ENCODE measurements at places on chromosomes 12 and 14.

DNA sequence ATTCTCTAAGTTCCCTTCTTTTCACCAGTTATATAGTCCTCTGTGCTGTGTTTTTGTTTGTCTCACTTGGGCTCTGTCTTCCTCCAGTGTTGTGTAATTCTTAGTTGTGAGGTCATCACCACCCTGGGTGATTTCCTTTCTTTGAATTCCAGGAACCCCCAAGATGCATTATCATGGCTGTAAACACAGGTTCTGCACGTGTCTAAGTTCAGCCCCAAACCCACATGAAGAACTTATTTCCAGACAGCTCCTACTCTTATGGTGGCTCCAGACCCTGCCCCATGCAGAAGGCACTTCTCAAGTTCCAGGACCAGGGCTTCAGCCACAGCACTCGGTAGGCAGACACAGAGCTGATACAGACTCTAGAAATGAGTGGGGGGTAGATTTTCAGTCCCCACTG lies 560.5 kb downstream of the BCL11B start:
- no peak for DNase-seq

GRCh38 chr14:33457617-33458016 lies 493.3 kb downstream of the EGLN3 start:
- DNase-seq: no peak

DNA sequence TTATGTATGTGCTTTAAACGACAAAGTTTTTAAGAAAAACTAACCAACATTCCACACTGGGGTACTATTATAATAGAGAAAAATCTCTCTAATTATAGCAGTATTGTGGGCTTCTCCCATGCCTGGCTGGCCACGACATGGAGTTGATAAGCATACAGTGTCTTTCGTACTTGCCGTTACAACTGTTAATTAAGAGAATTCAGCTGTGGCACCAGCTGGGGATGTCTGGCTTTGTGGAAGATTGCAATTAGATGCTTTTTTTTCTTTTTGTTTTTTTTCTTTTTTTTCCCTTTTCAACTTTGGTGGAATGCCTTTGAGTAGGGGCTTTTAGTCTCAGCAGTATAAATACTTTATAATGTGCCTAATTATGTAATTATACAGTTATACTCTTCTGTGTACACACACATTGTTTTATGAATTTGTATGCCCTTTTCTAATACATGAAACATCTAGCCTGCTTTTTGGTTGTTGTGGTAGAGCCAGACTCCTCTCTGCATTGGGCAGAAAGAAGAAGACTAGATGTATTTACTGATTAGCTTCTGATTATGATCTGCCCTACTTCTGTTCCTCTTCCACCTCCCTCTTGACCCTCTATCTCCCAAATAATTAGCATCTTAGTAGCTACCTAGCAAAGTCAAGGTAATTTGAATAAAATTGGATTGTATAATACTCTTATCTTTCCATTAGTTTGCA lies 76.4 kb downstream of the SUSD6 start:
- DNase-seq: no peak

DNA sequence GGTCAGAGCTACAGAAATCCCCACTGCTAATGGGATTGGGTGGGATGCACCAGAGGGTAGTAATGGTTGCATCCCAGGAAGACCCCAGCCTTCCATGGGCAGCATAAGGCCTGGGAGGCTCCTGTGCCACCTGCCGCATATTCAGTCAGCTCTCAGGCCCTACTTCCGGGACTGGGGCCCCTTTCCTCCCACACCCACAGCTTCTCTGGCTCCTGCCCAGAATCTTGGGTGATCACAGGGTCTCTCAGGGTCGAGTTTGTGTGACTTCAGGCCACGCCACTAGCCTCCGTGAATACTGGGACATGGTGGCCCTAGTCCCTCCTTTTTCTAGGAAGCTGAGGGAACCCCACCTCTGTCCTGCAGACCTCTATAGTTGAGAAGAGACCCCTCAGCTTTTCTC lies 66.8 kb upstream of the RIN3 start:
- DNase-seq: no peak

DNA sequence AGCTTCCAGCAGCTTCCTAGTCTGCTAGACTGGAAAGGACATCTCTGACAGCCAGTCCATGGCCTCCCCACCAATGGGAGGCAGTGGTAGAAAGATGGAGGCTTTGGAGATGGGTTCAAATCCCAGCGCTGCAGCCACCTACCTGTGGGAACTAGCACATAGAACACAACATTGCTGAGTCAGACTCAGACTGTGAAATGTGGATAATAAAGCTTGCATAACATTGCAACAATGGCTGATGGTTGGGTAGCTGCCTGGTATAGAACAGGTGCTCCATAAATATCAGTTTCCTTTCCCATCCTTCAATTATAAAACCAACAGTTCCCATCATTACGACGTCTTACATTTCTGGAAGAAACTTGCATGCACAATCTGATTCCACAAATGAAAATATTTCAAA lies 94.6 kb downstream of the SLC8A3 start:
- no peak for DNase-seq

DNA sequence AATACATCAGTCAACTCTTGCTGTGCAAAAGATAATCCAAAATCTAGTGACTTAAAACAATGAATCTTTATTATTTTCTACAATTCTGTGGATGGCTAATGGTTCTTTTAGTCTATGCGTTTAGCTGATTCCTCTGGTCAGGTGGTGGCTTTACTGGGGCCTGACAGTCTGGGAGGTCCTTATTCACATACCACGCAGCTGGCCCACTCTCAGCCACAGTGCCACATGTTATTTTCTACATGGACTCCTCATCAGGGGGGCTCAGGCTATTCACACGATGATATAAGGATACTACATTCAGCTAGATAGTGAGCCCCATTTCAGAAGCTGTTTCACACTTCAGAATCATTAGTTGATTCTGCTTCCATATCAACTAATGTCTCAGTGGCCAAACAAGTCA lies 287.5 kb upstream of the MGAT4C start:
- no peak for DNase-seq

GRCh38 chr14:31716208-31716607 lies 155.0 kb downstream of the NUBPL start:
- no peak for DNase-seq

DNA sequence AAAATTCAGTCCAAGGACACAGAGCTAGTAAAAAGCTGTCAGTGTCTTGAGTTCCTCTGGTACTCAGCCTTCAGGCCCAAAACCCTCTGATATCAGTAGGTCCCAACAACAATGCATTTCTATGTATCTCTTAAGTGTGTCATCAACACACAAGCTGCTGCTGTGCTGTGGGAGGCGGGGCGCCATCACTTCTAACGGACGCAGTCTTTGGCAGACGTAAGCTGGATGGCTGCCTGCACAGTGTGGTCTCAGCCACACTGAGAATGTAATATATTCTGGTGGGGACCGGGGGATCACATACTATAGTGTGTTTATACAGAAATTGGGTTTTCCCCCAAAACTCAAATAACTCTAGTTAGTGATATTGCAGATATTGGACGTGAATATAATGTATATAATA lies 123.9 kb downstream of the SUDS3 start:
- DNase-seq: no peak

GRCh38 chr14:23877111-23877510 lies 76.5 kb upstream of the DHRS4 start:
- DNase-seq: no peak
